NCI-H1092 (cell line): ENCODE measurements at places on chromosomes 5 and 9.

- DNase-seq, result no peak
Measured at GRCh38 chr9:127528422-127529251, 77.3 kb downstream of the LRSAM1 start.

- DNase-seq, result peak; percentile 29
Measured at GRCh38 chr9:137029058-137029936, 1.3 kb upstream of the ABCA2 start.

GRCh38 chr9:26012797-26013196 is 334.6 kb upstream of the TUSC1 start:
- no peak for DNase-seq

DNA sequence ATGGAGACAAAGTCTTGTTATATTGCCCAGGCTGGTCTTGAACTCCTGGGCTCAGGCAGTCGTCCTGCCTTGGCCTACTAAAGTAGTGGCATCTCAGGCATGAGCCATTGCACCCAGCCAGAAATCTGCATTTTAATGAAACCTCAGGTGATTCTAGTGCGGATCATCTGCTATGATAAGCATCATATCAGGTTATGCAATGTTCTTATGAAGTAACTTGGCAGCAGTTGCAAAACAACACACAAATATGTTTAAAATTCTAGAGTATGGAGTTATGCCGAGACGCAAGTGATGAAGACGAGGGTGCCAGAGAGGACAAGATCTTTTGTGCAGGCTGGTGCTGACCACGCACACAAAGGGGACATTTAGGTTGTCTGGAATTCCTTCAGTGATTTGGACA is 153.2 kb upstream of the MEF2C start:
- no peak for DNase-seq

- no peak for DNase-seq
Measured at GRCh38 chr5:61416010-61416409, 84.0 kb downstream of the ZSWIM6 start.
